ENCODE measurements at places on chromosomes 5 and 9.

GRCh38 chr5:168291964-168292785 lies 730 bp downstream of the WWC1 start:
- DNase-seq: no peak

DNA sequence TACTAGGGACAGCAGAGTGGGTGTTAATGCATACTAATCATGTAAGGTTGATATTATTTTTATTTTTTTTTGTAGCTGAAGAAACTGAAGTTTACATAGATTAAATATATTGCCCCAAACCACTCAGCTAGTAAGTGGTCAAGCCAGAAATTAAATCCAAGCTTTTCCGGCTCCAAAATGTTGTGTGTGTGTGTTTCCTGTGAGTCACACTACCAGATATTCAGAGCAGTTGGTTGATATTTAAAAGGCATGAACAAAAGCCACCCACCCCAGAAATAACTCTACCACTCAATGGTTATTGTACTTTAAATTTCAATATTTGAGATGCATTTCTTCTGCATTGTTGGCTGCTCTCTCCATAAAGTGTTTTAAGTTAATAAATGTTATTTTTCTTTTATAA lies 29.5 kb downstream of the KCNN2 start:
- no peak for DNase-seq

GRCh38 chr9:88488166-88488565 lies 46.8 kb upstream of the NXNL2 start:
- no peak for DNase-seq

DNA sequence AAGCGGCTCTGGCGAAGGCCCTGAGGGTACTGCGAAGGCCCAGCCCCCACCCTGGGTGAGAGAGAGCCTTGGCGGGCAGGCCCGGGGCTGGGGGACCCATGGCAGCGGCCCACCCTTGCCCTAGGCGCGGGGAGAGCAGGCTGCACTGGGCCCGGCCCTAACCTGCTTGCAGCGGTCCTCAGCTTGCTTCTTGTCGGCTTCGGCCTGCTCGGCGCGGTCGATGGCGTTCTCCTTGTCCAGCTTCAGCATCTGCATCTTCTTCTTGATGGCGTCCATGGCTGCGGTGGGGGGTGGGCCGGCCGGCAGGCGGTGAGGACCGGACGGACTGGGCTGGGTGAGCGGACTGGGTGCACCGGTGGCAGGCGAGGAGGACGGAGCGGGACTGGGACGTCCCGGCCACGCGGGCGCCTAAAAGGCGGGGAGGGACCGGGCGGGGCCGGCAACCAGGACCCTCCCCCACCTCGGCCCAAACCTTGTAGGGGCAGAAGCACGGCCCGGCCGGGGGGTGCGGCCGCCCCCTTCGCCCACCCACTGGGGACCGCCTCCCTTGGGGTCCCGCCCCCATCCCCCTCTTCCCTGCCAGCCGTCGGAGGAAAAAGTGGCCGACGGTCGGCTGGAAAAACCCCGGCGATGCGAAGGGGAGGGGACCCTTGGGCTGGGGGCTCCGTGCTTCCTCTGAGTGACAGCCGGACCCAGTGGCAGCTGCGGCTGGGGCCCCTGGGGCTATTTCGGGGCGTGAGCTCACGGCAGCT lies at the start of gene TPM2:
Gene TPM2, minus strand, starts transcription at position 384 of the 752 bp plus-strand sequence. Its CDS starts 108 bp downstream, at position 276.
- no peak for DNase-seq

DNA sequence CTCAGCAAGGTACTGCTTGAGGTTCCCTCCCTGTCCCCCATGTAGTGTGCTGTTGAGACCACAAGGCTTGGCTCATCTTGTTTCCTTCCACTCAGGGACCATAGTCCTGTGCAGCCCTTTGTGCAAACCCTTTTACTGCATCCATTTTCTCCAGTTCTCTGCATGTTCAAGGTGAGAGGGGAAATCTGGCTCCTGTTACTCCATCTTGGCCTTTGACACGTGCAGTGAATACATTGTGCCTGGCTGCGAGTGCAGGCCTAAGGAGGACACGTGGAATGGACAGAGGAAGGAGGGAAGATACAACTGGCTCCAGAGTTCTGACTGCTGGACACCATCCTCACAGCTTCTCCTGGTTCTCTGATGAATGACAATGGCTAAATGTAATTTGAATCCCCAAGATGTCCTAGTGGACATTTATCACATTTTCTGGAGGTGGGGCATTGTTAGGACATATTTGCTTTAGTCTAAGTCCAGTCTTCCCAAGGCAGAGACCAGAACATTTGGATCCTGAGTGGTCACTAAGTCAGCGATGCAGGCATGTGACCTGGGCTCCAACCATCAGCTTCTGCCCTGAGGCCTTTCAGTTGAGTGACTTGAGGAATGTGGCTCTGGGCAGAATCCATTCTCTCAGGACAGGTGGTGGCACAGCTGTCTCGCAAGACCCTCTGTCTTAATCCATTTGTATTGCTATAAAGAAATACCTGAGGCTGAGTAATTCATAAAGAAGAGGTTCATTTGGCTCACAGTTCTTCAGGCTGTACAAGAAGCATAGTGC lies 189.0 kb upstream of the DAP start:
- no peak for DNase-seq

GRCh38 chr9:86714999-86715398 lies 232.3 kb downstream of the GAS1 start:
- DNase-seq: peak; percentile 38

DNA sequence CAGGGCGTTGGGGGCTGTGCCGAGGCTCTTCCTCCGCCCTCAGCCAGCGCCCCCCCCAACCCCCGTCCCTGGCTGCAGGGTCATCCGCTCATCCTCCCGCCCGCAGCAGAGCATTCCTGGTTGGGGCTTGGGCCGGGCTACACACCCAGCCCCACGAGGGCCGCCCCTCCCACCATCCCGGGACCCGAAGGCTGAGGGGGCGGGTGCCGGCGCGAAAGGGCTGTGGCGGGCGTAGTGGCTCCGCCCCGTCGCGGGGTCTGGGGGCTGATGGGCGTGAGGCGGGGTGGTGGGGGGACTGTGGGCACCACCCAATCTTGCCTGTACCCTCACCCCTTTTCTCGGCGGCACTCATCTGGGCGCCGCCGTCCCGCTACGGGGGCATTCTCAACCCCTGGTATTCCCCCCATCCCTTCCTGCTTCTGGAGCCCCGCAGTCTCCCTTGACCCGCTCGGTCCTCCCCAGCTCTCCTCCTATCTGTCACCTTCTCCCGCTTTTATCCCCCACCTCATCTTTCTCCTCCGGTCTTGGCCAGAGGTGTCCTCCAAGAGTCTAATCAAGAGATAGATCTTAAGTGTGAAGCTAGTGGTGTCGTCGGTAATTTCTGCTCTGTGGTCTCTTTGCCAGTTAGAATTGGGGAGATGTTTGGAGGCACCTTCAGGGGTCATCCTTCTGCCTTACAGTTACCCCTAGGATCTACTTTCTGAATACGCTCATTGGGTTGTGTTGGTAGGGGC lies 1.6 kb downstream of the FER start:
- no peak for DNase-seq

- no peak for DNase-seq
Measured at GRCh38 chr5:130267926-130268325, 363.7 kb downstream of the CHSY3 start.
